T-helper 17 cell (primary cell): ENCODE measurements at places on chromosomes 7 and 10.

GRCh38 chr10:78218798-78219490 is 185.3 kb downstream of the RPS24 start:
- no peak for DNase-seq

DNA sequence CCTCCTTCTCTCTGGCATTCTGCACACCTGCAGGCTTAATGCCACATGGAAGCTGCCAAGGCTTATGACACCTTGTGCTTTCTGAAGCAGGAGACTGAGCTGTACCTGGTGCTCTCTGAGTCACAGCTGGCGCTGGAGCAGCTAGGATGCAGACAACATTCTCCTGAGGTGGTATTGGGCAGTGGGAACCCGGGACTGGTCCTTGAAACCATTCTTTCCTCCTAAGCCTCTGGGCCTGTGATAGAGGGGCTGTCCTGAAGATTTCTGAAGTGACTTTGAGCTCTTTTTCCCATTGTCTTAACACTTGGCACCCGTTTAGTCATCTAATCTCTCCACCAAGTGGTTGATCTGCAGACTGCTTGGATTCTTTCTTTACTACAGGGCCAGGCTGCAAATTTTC is 508.4 kb downstream of the TFEC start:
- no peak for DNase-seq

DNA sequence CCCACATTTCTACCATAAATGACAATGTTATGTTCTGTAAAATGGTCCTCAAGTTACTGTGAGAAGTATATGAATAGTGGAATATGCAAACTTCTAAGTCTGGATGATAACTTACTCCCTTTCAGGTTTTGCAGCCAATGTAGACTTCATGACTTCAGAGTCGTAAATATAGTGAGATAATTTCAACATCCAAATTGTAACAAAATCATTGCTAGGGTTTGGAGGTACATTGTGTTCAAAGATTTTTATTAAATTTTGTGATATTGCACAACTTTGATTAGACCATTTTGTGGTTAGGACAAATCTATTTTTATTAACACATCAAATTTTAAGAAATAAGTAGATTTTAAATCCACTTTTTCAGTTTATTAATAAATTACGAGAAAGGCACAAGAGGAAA is 270.3 kb downstream of the RNLS start:
- DNase-seq: no peak

DNA sequence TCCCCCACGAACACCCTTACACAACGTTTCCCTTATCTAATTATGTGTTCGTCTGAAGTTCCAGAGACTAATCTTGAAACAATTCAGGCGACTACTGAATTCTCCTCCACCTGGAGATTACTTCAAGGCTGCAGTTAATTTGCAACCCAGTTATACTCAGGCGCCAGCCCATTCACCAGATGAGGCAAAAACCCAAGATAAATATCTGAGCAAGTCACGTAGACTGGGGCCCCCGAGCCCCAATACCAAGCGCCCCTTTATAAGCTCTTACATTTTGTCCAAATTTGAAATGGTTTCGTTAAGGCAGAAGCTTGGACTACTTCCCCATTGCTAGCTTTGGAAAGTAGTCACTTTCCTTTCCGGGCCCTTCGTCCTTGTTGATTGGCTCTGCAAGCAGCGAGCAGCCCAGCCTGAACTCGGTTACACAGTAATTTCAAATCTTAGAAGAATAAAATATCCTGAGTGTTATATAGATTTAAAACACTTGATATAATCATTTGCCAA is 1.2 kb downstream of the TPK1 start:
- no peak for DNase-seq

DNA sequence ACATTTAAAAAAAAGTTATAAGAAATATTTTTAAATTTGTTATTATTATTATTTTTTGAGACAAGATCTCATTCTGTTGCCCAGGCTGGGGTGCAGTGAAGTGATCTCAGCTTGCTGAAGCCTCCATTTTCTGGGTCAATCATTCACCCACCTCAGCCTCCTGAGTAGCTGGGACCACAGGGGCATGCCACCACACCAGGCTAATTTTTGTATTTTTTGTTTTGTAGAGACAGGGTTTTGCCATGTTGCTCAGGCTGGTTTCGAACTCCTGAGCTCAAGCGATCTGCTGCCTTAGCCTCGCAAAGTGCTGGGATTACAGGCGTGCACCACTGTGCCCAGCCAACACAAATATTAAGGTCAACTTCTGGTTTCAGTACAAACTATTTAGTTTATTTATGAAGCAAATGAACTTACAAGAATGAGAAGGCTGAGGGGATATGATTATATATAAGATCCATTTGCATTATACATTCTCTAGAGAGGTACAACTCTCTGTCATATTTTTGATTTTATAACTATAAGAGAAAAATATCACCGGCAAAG is 45.9 kb upstream of the FAM133B start:
- DNase-seq: no peak

DNA sequence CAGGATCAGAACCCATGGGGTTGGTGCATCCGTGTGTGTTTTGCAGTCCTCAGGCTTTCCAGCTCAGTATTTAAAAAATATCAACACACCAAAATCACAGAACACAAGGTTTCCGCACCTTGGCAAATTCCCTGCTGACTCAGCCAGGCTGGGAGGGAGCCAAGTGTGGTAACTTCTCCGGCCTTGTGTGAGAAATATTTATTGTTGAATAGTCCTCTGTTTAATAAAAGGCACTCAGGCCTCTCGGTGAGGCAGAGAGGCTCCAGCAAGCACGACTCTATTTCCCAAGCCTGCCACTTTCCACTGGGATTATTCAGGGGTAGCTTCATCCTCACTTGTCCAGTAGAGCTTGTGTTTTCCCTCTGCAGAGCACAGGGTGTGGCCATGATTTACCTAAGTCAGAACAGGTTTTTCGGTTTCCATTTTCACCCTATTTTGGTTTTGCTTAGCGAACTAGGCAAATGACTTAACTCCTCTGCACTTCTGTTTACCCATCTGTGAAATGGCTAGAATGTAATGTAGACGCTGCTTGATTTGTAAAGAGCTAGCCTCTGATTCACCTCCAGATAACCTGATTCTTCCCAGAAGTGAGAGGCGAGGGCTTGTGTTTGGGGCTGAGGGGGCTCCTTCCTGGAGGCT is 13.0 kb upstream of the CHST15 start:
- DNase-seq: no peak

GRCh38 chr7:139702811-139703486 is 74.8 kb downstream of the HIPK2 start:
- no peak for DNase-seq

DNA sequence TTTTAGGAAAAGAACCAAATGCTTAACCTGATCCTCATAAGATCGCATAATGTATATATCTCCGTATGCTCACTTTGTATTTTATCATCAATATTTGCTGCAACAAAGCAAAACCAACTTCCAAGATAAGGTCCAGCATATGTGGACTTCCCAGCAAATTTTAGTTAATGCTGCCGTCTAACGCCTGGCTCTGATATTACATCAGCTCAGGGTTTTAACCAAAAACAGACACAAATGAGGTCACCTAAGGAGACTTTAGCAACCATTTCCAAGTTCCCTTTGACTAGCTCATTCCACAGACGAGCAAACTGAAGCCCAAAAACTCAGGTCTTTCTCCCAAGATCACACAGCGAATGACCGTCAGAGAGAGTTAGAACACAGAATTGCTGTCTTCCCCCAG is 59.4 kb upstream of the UCN3 start:
- no peak for DNase-seq

DNA sequence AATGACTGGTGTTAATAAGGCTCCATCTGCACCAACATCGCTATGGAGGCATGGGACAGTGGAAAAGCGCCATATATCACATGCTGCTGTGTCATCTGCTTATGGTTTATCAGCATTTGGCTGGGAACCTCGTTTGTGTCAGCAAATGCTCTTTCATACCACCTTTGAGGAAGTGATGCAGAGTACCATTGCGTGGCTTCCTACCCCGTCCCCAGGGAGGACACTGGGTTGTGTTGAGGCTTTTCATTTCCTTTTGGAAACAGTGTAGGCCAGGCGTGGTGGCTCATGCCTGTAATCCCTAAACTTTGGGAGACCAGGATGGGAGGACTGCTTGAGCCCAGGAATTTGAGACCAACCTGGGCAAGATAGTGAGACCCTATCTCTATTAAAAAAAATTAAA is 6.8 kb downstream of the TACR2 start:
- no peak for DNase-seq

GRCh38 chr10:35909121-35909720 is 267.1 kb upstream of the FZD8 start:
- DNase-seq: no peak

GRCh38 chr10:73522263-73522662 is 26.4 kb upstream of the PPP3CB start:
- DNase-seq: no peak

DNA sequence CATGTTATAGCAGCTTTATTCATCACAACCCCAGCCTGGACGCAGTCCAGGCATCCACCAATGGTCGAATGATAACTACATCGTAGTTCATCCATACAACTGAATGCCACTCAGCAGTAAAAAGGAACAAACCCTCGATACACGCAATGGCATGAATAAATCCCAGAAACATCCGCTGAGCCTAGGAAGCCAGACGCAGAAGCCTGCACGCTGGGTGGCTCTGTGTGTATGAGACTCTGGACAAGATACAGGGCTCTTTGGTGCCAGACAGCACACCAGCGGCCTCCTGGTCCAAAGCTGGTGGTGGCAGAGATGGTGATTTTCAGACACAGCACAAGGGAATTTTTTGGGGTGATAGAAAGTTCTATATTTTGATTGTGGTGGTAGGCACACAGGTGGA is 10.0 kb upstream of the CRYGN start:
- no peak for DNase-seq

DNA sequence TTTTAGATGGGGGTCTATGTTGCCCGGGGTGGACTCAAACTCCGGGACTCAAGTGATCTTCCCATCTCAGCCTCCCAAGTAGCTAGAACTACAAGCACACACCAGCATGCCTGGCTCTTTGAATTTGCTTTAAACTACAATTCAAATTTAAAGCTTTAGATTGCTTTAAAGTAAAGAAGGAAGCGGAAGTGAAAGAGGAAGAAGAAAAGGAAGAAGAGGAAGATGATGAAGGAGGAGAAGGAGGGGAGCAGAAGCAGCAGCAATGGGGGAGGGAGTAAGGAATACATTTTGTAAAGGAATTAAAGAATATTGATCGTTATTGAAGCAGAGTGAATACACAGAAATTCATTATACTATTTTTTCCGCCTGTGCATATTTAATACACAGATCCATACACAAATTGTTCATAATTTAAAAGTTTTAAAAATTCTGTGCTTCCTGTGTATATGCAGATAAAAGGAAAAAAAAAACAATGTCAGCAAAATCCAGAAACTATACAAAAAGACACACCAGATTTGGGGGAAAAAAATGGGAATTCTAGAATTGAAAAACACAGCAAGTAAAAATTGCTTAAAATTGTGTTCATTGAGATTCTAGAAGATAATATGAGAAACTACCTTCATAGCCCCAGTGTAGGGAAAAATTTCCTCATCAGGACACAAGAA is 60.8 kb upstream of the KCNMA1 start:
- no peak for DNase-seq

- DNase-seq: no peak
Measured at GRCh38 chr10:76415554-76415953, 984.1 kb downstream of the LRMDA start.

DNA sequence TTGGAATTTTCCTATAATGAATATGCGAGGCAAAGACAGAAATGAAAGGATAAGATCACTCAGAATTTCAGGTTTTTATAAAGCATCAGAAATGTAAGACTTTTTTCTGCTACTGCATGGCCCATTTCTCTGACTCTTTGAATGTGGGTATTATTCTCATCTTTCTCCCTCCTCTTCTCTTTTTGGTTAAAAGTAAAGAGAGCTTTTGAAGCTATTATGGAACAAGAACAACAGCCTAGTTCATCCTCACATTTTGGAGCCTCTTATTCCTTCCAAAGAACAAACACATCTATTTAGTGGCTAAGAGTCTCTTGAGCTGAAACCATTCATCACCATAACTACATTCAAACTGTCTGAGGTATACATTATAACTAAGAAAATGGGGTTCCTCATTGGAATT is 19.4 kb upstream of the ATRNL1 start:
- DNase-seq: no peak

GRCh38 chr7:82745820-82746219 is 302.2 kb upstream of the CACNA2D1 start:
- DNase-seq: no peak

DNA sequence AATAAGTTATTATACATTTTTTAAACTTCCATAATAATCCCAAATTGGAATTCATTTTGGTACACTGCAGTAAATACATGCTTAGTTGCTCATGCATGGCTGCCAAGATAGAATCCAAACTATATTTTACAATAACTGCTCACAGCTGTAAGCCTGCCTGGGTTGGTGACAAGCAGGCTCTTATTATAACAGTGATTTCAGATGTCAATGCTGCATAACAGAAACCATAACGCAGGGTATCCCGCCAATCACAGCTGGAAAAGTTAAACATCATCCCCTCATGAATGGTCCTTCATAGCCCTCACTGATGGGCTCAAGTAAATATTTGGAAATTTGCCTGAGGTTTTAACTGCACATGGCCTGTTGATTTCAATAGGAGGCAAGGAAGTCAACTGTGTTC is 149.8 kb downstream of the AMPH start:
- no peak for DNase-seq

- DNase-seq: no peak
Measured at GRCh38 chr7:148332191-148333186, 258.1 kb upstream of the C7orf33 start.

DNA sequence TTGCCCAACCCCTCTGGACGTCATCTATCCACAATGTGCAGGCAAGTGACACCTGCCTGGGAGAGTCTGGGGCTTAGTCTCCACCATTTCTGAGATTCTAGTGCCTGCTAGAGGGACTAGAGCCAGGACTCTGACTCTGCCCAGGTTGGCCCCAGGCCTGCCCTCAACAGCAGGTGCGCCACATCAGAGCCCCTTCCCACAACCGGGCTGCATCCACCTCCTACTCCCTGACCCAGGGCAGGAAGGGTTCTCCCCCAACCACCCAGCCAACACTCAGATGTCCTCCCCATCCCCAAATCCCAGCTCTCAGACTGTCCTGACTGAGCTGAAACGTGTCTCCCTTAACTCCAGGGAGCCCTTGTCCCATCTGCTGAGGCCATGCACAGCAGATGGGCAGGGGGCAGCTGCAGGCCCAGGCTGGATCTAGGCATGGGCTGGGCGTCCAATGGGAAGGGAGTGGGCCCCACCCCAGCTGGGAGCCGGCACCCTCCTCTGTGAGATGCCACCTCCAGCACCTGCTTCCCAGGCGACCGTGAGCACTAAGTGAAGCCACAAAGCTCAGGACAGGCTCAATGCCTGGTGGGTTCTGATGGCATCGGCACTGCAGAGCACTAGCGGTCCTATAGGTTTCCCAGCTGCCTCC is 49.2 kb downstream of the RASGEF1A start:
- no peak for DNase-seq

DNA sequence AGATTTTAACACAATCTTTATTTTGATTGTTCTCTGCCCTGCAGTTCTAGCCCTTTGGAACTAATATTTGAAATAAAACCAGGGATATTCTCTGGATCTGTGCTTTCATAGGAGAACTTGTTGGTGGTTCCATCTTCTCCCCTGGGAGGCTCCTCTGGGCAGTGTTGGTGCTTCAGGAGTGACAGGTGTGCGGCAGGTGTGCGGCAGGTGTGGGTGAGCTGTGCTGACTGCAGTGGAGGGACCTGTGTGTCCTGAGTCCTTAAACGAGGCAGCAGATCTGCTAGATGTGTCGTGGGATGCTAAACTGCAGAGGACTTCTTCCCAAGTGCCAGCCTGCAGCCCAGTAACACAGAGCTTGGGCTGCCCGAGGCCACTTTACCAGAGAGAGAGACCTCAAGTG is 98.4 kb downstream of the LYZL1 start:
- DNase-seq: no peak

GRCh38 chr7:151080067-151080521 is 515 bp downstream of the FASTK start:
- DNase-seq: no peak
